ENCODE measurements at places on chromosomes 12 and 14. TPM values are rescaled to one million over a fixed set of nuclear protein-coding genes. Genes with fewer than 3 reads are reported as not detected.
A peak's percentile ranks its signal among the peaks of the same experiment; 100 is the strongest.

- DNase-seq, result no peak
These were observed 190.3 kb downstream of the KCNH5 start for GRCh38 chr14:62854951-62855350.

DNA sequence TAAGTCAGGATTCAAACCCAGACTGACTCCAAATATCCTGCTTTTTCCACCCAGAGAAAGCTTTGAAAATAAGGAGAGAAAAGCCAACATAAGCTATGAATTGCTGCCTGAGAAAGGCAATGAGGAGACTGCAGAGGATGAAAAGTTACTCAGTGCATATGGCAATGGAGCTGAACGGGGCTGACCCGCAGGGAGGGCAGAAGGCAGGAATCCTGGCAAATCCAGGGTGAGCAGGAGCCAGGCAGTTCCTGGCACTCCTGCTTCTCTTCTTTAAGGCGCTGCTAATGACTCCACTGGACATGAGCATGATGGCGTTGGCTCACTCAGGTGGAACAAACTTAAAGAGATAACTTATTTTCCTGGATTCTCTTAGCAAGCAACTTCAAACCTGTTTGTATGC, 95.2 kb upstream of the TMCC3 start:
- no peak for DNase-seq

GRCh38 chr14:103516426-103517173, 6.0 kb downstream of the CKB start:
- no peak for DNase-seq

DNA sequence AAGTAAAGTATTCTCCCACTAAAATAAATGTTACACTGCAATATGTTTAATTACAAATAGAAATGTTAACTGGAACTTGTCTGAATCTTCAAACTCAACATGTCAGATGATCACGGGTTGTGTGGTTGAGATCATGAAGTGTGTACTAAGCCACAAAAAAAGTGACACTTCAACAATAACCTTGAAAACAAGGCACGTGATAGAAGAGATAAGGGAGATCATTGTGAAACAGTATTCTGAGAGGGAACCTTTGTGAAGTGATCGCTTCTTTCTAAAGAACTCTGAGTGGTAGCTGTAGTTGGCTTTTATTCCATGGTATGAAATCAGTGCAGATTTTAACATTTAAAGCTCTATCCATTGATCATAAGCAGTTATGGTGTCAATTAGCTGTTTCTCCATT, 60.0 kb downstream of the LIN52 start:
- no peak for DNase-seq

- DNase-seq, result no peak
These were observed 1020.3 kb downstream of the LRFN5 start for GRCh38 chr14:42626986-42627385.

DNA sequence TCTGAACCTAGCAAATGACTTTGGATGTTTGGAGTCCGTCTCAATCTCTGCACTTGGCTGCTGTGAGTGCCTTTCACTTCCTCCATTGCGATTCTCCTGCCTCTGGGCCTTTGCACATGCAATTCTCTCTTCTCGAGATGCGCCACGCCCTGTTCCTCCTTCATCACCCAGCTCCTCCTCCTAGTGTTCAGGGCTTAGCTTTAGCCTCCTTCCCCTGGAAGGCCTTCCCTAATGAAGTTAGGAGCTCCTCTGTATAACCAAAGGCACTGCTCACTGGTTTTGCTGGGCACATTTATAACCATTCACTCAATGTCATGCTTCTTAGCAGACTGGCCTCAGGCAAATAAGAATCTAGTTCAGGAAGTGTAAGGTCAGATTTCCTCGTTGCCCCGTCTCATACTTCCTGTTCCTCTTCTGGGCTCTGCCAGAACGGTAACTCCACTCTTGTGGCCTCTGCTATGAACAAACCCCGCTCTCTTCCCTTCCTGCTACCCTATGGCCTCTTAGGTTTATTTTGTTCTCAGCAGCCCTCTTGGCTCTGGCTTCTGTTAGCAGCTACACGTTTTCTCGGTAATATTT, 171.4 kb downstream of the CRADD start:
- no peak for DNase-seq

GRCh38 chr12:295132-295531, 32.5 kb upstream of the SLC6A13 start:
- no peak for DNase-seq

GRCh38 chr14:24673534-24674203, 39.7 kb upstream of the GZMB start:
- DNase-seq, result peak; percentile 42

GRCh38 chr12:51482929-51483697, 58.5 kb downstream of the SLC4A8 start:
- no peak for DNase-seq

DNA sequence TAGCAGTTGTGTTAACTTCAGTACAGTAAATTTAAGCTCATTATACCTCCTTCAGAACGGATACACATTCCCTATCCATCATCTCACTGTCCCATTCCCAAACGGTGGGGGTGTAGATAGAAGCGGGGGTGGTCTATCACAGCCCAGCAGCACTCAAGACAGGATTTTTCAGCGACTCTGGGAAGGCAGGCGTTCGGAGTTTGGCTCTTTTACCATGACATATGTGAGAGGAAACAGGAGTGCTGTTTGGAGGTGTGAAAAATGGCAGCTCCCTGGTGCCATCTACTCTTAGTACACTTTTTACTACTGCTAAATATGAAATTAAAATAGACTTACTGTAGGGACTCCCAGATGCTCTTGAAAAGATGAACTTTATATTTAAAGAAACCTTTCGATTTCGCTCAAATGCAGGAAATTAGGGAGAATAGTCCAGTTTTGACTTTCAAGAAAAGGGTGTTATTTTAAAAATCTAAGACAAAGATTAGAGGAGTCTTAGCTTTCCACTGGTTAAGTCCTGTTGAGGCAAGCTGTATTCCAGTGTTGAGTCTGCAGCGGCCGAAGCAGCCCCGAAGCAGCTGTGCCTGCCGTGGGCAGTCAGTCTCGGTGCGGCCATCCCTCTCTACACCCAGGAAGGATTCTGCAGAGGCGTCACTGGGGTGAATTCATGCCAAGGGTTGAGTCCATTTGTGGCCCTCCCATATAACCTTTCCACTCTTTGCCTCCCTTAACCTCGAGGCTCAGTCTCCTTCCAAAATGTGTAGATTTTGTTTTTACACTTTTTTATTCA, 42.1 kb downstream of the KCNMB4 start:
- no peak for DNase-seq

- DNase-seq, result no peak
These were observed 355.4 kb upstream of the FAR2 start for GRCh38 chr12:28793581-28794151.

GRCh38 chr14:50666772-50667683, 1.1 kb downstream of the SAV1 start:
- peak; percentile 58 for DNase-seq

- no peak for DNase-seq
These were observed 68.8 kb upstream of the PRIMA1 start for GRCh38 chr14:93857081-93857480.

- DNase-seq, result peak; percentile 70
These were observed at the start of gene C14orf93 for GRCh38 chr14:23009939-23010726. Gene C14orf93, minus strand, starts transcription at chr14:23010143. Its CDS starts 11,120 bp downstream, at chr14:22999023.

- DNase-seq, result no peak
These were observed 181.4 kb downstream of the TRHDE start for GRCh38 chr12:72453550-72453949.

GRCh38 chr14:52119030-52119429, 50.2 kb upstream of the NID2 start:
- DNase-seq, result no peak

GRCh38 chr12:131896080-131896810, 1.8 kb downstream of the ULK1 start:
- DNase-seq, result peak; percentile 46

KLRG1 gene
- 11.5 TPM for total RNA-seq

ZNF605 gene
- total RNA-seq, result 6.2 TPM

NAB2 gene
- total RNA-seq, result 40.1 TPM

ERH gene
- total RNA-seq, result 406 TPM

FGF6 gene
- not detected for total RNA-seq

MYF6 gene
- not detected for total RNA-seq

SERPINA1 gene
- total RNA-seq, result 0.40 TPM

SPTB gene
- total RNA-seq, result 0.18 TPM

RPL10L gene
- total RNA-seq, result not detected

SLC24A4 gene
- 0.04 TPM for total RNA-seq

RNASE7 gene
- total RNA-seq, result not detected

ADSS1 gene
- 1.4 TPM for total RNA-seq

OR4E2 gene
- not detected for total RNA-seq

OR4K15 gene
- total RNA-seq, result not detected
